ENCODE measurements at places on chromosomes 16 and 17.

GRCh38 chr16:85923153-85924021 is 24.4 kb downstream of the IRF8 start:
- no peak for DNase-seq

GRCh38 chr16:19210280-19210924 is 42.4 kb downstream of the SYT17 start:
- no peak for DNase-seq

GRCh38 chr17:19237389-19238166 is 412 bp downstream of the EPN2 start:
- no peak for DNase-seq

- DNase-seq, result no peak
Observed at GRCh38 chr17:41107941-41108450, 2.8 kb downstream of the KRTAP4-9 start.

DNA sequence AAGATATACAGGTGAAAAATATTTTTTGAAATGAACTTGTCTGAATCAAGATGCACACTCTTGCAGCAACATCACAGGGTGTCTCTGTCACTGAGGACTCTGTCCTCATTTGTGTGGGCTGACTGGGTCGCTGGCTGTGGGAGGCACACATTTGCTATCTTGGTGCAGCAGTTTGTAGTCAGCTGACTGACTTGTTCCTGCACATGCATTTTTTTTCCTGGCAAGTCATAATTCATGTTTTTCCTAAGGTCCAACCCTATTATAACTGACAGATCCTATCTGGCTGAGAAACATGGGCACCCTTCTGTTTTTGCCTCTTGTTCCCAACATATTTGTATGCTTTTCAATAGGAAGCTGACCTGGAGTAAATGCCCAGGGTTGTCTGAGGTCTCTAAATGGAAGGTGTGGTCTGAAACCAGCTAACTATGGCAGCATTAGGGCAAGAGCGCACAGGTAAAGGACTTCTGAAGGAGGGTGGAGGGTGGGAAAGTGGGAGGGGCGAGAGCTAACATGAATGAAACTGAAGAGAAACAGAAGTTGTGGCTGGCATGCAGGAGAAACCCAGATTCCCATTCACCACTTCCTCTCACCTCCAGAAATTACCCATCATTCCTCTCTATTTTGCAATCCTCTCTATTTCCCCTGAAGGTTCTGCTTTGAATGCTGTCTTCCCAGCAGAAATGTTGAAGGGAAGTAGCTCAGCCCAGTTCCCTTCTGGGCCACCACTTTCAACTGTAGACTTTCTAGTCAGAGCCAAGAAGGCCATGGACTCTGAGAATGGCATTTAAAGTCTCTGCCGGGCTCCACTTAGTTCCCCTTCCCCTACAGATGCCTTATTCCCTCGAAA is 166.1 kb downstream of the PRKCA start:
- DNase-seq, result no peak

DNA sequence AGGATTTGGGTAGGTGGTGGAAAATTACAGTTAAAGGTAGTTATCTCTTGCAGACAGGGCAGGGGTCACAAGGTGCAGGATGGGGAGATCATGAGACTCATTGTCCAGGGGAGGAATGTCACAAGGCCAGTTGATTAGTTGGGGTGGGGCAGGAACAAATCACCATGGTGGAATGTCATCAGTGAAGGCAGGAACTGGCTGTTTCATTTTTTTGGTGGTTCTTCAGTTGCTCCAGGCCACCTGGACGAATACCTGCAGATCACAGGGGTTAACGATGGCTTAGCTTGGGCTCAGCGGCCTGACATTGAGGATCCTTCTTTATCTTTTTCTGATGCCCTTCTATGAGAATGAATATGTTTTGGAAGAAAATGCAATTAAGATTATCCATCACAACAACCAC is 87.1 kb downstream of the KPNA2 start:
- DNase-seq, result no peak

- DNase-seq, result no peak
Observed at GRCh38 chr17:82666931-82667667, 18.9 kb upstream of the WDR45B start.

- DNase-seq, result no peak
Observed at GRCh38 chr17:42512733-42513251, 23.2 kb upstream of the NAGLU start.

Measured in stimulated activated CD4-positive, alpha-beta T cell treated with anti-CD3 and anti-CD28 coated beads, Interleukin-1b, Interleukin-23, amount 100 ng/mL, for 1 hour (primary cell).